ENCODE measurements at places on chromosomes 6 and 20.
A peak's percentile ranks its signal among the peaks of the same experiment; 100 is the strongest.

- no peaks in the 10 kb centered on the region for H3K36me3 ChIP-seq
- H3K4me1 ChIP-seq, result no peaks in the 10 kb centered on the region
- no peak for DNase-seq
- no peaks in the 10 kb centered on the region for H3K27me3 ChIP-seq
Measured at GRCh38 chr6:91447081-91447480, 860.2 kb upstream of the MAP3K7 start.

GRCh38 chr20:36130390-36130789 is 24.1 kb upstream of the EPB41L1 start:
- H3K27ac ChIP-seq, result no peak overlapping the region
- no peak for DNase-seq
- no peak overlapping the region for H3K4me3 ChIP-seq
- no peaks in the 10 kb centered on the region for H3K27me3 ChIP-seq
- H3K36me3 ChIP-seq, result no peaks in the 10 kb centered on the region

DNA sequence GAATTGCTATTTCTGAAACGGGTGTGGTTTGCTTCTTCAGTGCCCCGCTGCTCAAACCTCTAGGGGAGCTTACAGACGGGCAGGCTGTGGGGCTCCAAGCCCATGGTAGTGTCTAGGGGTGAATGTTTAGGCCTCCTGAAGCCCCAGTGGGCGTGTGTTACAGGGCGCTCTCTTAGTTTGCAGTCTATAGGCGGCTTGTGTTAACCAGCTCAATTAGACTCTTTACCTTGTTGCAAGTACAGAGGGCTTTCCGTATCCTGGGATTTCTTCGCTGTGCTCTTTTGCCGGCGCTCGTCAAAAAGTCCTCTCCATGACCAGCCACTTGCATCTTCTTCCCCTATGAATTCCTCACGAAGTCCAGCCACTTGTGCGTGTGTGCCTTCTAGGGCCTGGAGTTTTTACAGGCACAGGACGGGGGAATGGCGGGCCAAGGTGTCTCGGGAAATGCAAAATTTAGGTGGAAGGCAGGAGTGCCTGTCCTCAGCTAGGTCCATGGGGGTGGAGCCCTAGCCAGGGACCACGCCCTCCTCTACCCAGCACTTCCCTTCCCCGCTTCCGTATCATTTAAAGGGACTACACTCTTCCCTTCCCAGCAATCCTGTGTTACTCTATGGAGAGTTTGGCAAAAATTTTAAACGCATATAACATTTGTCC is 94.5 kb downstream of the HTR1B start:
- DNase-seq, result peak; percentile 80
- H3K4me1 ChIP-seq, result no peaks in the 10 kb centered on the region
- no peak overlapping the region for H3K27ac ChIP-seq
- H3K4me3 ChIP-seq, result peak overlapping the region; percentile 41
- H3K36me3 ChIP-seq, result no peaks in the 10 kb centered on the region

DNA sequence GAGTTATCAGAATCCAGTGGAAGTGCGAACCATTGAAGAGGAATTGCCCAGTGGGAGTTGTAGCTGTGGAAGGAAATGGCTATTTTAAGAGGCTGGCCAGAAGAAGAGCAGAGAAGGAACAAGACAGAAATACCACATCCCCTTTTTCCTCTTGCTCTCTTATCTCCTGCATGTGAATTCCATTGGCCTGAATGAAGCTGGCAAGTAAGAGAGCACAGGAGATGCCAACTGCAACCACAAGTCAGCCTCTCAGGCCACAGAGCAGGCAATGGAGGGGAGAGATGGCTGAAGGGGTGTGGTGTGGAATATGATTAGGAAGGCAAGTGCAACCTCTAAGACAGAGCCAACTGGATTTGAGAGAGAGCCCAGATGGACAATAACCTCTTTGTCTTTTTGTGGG is 362.7 kb upstream of the IMPG1 start:
- H3K27ac ChIP-seq, result no peak overlapping the region

DNA sequence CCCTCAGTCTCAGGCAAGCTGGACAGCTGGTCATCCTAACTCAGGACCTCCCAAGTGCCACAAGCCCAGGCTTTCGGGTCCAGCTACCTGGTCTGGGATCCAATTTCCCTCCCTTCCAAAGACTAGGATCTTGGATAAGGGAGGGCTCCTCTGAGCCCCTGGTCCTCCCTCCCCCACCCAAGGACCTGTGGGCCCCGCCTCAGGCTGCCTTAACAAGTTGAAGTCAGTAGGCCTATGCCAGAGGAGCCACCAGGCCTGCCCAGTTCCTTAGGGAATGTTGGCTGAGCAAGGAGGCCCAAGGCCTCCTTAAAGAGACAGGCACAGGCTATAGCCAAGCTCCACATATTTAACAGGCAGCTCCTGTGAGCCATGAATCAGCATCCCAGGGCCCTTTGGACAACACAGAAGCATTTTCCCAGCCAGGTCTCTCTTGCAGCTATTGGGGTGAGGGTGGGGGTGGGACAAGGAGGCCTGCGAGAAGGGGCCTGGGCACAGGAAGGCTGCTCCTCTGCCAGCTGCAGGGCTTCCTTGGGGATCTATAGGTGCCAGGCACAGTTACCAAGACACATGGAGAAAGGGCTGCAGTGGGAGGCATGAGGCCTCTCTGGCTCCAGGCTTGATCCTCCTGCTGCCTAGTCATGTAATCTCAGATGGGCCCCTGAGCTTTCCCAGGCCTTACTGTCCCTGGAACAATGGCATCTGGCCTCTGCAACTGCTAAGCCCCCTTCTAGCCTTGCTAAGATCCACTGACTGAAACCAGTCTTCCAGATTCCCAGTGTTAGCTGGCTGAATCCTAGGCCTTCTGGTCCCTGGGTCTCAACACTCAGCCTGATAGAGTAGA is 27.4 kb upstream of the NOL4L start:
- H3K4me1 ChIP-seq, result no peaks in the 10 kb centered on the region
- H3K36me3 ChIP-seq, result no peaks in the 10 kb centered on the region
- no peak overlapping the region for H3K4me3 ChIP-seq

- no peaks in the 10 kb centered on the region for H3K27me3 ChIP-seq
- H3K36me3 ChIP-seq, result no peaks in the 10 kb centered on the region
- no peak overlapping the region for H3K4me3 ChIP-seq
Measured at GRCh38 chr6:110529355-110529754, 52.9 kb upstream of the SLC22A16 start.

DNA sequence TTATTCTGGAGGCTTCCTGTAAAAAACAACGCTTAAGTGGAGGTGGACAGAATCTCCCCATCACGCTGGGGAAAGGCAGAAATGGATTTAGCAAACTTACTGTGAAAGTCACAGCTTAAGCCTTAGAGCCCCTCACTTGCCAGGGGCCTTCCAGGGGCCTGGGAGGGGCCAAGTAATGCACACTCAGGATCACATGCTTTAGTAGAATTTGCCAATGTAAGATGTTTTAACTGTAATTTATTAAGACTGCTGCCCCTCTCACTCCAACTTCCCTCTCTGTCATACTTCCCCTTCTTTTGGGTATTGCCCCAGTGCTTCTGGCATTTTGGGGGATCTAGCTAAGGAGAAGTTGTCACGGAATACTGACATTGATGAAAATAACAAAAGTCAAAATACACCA is 12.6 kb upstream of the ADA start:
- no peak overlapping the region for H3K4me3 ChIP-seq
- DNase-seq, result no peak
- H3K36me3 ChIP-seq, result peaks cover 2% of the 10 kb centered on the region
- H3K27ac ChIP-seq, result no peak overlapping the region
- H3K27me3 ChIP-seq, result no peaks in the 10 kb centered on the region

- no peaks in the 10 kb centered on the region for H3K36me3 ChIP-seq
- DNase-seq, result no peak
- no peaks in the 10 kb centered on the region for H3K27me3 ChIP-seq
- no peak overlapping the region for H3K4me3 ChIP-seq
Measured at GRCh38 chr6:162868397-162868796, 140.6 kb downstream of the PACRG start.

DNA sequence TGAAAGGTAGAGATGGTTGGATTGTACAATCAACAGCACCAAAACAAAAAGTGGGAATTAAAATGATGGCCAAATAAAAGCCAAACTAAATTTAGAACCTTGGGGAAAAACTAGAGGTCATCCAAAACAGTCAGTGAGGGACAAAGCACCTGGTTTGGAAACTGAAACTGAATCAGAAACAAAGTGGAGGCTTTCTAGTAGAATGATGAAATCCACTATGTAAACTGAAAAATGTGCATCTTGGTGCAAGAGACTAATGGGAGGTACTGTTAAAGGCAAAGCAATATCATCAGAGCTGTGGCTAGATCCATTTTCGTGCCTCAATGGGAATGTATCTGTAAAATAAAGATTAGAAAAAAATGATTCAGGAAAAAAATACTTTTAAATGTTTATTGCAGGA is 380.0 kb upstream of the GJE1 start:
- DNase-seq, result no peak
- no peaks in the 10 kb centered on the region for H3K27me3 ChIP-seq
- no peak overlapping the region for H3K27ac ChIP-seq

DNA sequence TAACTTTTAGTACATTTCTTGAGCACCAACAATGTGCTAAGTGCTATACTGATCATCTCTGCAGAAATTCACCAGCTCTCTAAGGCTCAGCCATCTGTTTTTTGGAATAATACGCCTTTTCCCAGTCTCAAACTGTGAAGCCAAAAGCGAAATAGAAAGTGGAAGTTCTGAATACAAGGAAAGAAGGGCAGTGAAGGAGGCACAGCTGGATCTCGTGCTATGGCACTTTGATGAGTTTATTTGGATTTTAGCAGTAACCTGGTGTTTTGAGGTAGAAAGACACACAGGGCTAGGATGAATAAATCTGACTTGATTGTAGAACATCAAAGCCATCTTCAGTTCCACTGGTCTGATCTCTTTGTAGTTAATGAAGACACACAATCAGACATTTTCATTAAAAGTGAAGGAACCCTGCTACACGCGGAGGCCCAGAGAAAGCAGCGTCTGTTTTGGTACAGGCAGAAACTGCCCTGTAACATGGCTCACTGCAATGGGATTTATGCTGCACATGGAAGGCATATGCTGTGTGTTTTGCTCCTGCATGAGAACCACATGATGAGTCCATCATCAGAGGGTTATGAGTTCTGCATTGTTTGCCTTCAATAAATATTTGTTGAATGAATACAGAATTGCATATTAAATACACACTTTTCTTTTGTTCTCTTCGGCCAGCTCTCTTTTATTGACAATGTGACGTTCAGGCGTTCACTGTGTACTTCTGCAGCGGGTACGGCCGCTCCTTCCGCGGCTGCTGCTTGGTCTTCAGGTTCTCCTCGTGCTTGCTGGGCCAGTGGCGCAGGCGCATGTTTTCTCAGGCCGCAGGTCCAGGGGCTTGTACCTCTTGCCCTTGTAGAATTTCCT is 100.9 kb downstream of the PREP start:
- no peak overlapping the region for H3K27ac ChIP-seq
- no peak for DNase-seq
- peaks cover 5% of the 10 kb centered on the region for H3K36me3 ChIP-seq
- H3K27me3 ChIP-seq, result no peaks in the 10 kb centered on the region

DNA sequence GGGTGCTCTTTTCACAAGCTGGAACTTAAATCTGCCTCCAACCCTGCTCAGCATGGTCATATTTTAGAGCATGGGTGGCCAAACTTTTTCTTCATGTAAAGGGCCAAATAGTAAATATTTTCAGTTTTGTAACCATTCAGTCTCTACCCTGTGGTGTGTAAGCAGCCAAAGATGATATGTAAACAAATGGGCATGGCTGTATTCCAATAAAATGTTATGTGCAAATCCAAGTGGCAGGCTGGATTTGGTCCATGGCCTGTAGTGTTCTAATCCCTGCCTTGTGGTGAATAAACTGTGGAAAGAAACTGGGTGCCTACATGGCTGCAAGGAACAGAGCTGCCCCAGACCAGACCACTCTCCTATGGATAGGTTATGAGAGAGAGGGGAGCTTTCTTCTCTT is 32.7 kb downstream of the OGFRL1 start:
- H3K27me3 ChIP-seq, result no peaks in the 10 kb centered on the region
- no peak overlapping the region for H3K4me3 ChIP-seq
- no peak for DNase-seq
- no peaks in the 10 kb centered on the region for H3K36me3 ChIP-seq
- no peaks in the 10 kb centered on the region for H3K4me1 ChIP-seq

DNA sequence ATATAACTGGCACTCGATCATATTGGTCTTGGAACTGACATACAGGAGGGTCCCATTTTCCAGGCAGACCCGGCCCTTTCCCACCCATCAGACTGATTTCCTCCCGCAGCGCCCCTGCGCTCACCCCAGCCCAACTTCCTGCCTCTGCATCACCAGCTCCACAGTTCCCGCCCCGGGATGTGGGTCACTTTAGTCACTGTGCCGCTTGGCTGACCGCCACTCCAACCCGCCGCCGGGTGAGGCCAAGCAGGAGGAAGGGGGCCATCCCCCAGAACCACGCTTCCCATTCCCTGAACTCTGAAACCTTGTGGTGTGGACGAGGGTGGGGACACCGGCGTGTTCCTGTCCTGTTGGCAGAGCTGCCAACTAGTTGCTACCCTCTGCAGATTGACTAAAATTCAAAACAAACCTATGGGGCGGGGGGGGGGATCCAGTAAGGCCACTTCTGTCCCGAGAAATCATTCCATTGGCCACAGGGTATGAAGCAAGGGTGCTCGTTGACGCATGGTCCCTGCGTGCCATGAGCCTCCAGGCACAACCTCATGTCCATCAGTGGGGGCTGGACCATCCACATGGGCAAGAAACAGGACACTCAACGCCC is 12.3 kb downstream of the TGM2 start:
- H3K36me3 ChIP-seq, result no peaks in the 10 kb centered on the region
- no peak overlapping the region for H3K27ac ChIP-seq
- DNase-seq, result no peak
- H3K27me3 ChIP-seq, result no peaks in the 10 kb centered on the region
- H3K4me3 ChIP-seq, result no peak overlapping the region

GRCh38 chr6:61711849-61712248 is 574.2 kb downstream of the KHDRBS2 start:
- DNase-seq, result peak; percentile 30
- no peak overlapping the region for H3K4me3 ChIP-seq
- no peaks in the 10 kb centered on the region for H3K27me3 ChIP-seq
- no peaks in the 10 kb centered on the region for H3K4me1 ChIP-seq
- H3K27ac ChIP-seq, result no peak overlapping the region
- no peaks in the 10 kb centered on the region for H3K36me3 ChIP-seq

DNA sequence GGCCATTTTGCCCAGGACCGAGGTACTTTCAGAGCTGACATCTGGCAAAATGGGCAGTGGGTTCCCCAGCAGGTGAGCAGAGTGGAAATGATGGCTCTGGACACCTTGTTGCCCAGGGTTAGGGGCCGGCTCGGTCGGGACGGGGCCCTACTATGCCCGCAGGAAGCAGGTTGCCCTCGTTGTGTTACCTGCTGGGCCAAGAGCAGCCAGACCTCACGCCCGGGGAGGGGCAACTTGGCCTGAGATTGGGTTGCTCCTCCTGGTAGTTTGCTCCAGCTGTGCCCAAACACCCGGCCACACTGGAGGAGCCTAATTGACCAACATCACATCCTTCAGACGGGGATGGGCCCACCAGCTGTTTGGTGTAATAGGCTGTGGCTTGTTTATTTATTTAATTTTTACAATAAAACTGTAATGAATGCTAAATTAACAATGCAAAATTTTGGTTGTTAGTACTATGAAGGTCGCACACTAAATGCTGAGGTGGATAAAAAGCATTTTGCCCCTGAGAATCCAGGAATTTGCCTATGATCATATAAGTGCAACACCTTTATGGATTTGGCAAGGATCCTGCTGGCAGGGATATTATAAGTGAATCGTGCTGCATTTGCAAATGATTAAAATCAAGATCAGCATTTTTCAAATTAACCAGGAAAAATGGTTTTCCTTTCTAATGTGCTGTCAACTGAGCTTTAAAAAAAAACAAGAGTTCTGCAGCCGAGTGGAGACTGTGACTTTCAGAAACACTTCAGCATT is 26.6 kb upstream of the PCMTD2 start:
- peaks cover 7% of the 10 kb centered on the region for H3K36me3 ChIP-seq
- DNase-seq, result no peak
- no peak overlapping the region for H3K4me3 ChIP-seq
- H3K27ac ChIP-seq, result no peak overlapping the region
- no peaks in the 10 kb centered on the region for H3K4me1 ChIP-seq
- H3K27me3 ChIP-seq, result no peaks in the 10 kb centered on the region
